ENCODE measurements at places on chromosomes 2 and 18.

DNA sequence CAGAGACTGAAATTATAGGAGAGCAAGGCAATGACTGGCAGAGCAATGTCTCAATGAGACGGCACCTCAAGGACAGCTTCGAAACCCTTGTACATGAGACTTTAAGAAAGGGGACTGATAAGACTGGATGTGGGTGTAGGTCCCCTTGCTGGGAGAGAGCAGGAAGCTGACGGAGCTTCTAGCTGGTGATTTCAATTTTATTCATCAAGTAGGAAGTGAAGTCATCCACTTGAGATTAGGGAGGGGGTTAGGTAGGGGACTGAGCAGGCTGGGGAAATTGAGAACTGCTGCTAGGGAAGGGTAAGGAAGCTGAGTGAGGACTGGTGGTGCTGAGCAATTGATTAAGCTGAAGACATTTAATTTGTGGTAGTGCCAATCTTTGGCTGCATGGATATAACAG is 99.5 kb upstream of the ITGB6 start:
- no peak for DNase-seq

DNA sequence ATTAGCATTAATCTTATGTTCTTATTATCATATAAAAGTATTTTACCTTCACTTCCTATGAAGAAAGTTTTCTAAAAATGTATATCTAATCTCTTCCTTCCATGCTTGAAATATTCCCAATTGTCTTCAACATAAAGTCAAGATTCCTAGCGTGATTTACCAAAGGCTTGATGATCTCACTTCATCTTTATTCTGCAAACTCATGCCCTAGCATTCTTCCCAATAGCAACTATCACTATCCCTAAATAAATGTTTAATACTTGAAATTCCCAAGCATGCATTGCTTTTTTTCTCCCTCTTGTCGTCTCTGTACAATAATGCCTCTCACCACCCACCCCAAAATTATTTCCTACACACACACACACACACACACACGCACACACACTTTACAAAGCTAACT is 125.8 kb downstream of the VWC2L start:
- no peak for DNase-seq

DNA sequence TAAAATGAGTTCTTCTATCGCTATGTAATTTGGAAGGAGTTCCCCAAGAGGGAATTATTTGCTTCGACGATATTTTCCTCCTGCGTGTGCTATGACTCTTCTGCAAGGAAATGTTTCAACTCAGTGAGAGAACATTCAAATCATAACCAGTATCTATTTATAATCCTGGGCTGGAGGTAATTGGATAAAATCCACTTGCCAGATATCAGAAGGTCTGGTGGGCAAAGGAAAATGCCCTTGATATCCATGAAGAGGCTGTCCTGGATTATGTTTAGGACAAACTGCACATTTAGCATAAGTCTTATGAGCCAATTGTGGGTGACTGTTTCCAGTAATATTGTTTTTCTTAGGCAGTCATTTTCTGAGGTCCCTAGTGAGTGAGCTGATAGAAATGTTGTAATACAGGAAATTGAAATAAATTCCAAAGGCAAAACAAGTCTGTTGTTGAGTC is 17.7 kb downstream of the RPIA start:
- DNase-seq: no peak

DNA sequence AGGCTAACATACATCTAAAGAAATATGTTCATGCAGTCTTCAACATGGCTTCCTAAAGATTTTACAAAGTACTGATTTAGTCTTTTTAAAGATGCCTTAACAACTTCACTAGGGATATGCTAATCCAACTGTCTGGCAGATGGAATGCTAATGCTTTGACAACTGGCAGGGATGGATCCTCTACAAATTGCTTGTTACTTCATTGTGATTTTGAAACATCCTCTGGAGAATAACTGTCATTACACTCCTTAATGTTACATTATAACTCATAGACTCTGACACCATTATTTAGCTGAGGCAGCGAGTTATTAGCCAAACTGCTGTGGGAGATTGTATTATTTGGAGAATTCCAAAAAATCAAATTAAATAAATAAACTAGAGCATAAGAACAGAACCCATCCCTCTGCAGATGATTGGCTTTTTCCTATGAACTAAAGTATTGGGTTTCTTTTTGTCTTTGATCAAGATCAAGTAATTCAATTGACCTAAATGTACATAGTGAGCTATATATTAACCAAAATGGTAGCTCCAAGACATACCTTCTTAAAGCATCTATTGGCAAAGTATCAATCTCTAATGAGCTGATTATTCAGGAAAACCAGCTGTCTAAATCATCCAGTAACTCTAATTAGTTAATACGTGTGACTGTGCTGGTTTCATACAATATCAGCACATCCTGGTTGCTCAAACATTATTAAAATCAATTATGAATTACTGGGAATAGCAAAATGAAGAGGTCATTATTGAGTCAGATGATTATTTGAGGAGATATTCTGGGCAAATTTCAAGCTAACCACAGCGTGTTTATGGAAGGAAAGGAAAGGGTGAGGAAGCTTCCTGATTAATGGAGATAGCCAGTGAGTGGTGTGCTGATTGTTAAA is 321.3 kb upstream of the TFPI start:
- DNase-seq: no peak

GRCh38 chr2:198374375-198375082 is 570.1 kb downstream of the PLCL1 start:
- DNase-seq: no peak

DNA sequence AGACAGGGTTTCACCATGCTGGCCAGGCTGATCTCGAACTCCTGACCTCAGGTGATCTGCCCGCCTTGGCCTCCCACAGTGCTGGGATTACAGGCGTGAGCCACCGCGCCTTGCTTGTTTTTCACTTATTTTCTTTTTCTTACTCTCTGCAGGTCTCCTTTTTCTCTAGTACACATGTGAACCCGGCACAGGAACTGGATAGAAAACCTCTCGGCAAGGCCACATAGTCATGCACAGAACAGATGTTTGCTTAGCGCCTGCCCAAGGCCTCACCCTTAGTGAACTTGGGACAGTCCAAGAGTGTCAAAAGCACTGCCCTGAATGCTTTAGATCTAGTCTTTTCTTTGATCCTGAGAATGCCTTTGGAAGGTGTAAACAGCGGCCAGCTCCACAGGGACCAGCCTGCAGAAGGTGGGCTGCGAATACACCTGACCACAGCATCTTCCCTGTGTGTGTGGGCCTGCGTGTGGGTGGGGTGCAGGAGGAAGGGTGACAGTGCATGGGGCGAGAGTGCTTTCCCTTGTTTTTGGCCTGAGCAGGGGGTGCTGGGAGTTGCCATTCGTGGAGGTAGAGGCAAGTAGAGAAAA is 27.0 kb downstream of the IMPA2 start:
- no peak for DNase-seq

DNA sequence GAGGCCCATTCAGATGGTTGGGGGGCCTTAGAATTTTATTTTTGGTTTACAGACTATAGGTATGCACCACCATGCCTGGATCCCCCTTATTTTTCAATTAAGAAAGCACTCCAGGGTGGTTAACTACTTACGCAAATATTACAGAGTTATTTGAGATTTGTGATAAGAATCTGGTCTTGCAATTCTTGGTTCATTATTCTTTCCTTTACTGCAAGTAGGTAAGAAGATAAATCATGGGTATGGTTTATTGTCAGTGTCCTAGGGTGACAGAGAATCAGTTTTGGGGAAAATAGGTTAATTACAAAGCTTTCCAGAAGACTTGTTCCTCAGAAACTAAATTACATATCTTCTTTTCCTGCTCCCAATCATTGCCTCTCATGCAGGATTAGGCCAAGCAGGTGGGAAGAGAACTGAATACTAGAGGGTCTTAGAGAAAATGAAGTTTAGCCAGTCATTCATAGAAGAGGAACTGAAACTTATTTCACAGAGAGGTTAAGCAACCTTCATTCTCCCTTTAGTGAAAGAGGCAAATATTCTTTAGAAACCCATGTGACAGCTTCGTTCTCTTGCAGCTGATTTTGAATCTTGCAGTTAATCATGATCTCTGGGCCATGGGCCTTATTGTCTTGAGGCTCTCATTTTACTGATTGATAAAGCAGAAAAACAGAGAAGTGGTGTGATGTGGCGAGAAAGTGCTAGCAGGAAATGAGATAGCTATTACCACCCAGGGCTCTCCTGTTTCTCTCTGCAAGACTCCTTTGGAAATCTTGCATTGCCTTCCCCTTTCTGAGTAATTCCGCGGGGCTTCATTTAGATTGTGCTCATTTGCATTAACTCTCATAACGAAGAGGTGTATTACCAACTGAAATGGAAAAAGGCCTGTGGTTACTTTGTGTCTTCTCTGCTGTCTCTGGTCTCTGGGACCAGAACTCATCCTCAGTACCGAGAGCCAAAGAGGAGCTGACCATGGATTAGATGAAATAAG is 44.8 kb upstream of the ARHGAP25 start:
- no peak for DNase-seq

Data from naive thymus-derived CD8-positive, alpha-beta T cell (primary cell).